B cell (primary cell): ENCODE measurements at places on chromosomes 5 and 9. TPM values are rescaled to one million over a fixed set of nuclear protein-coding genes. Genes with fewer than 3 reads are reported as not detected.

- H3K36me3 ChIP-seq: no peaks in the 10 kb centered on the region
- no peak overlapping the region for H3K4me3 ChIP-seq
- DNase-seq: no peak
- no peaks in the 10 kb centered on the region for H3K4me1 ChIP-seq
- no peaks in the 10 kb centered on the region for H3K27me3 ChIP-seq
- H3K27ac ChIP-seq: no peak overlapping the region
Observed at GRCh38 chr5:61866930-61867329, 439.1 kb upstream of the KIF2A start.

GRCh38 chr9:78074385-78075291, 43.0 kb upstream of the GNAQ start:
- DNase-seq: no peak
- peaks cover 5% of the 10 kb centered on the region for H3K27me3 ChIP-seq
- no peak overlapping the region for H3K27ac ChIP-seq

DNA sequence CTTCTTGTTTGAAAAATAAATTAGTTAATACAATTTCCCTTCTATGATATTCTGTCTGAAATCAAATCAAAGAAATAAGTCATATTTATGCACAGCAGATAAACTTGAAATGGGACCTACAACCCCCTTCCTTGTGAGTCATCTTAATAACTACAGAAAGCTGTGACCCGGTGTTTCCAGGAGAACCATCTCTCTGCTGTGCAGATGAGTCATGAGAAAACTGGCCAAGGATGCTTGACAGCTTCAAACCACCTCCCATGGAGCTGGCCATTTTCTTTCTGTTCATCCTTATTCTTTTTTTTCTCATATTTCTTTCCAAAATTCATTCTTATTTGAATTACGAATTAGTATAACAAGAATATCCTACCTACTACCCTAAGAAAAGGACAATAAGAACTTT, 43.4 kb upstream of the NR4A3 start:
- no peaks in the 10 kb centered on the region for H3K36me3 ChIP-seq
- H3K27ac ChIP-seq: no peak overlapping the region
- no peaks in the 10 kb centered on the region for H3K27me3 ChIP-seq
- H3K4me3 ChIP-seq: no peak overlapping the region

- H3K36me3 ChIP-seq: peaks cover 21% of the 10 kb centered on the region
- no peaks in the 10 kb centered on the region for H3K27me3 ChIP-seq
- no peak overlapping the region for H3K4me3 ChIP-seq
- no peak for DNase-seq
Observed at GRCh38 chr5:123571927-123572326, 60.0 kb downstream of the CSNK1G3 start.

The GABRA1 gene
- not detected in 2 replicates for polyA plus RNA-seq

The ACER2 gene
- 1.1 and 1.8 TPM in 2 replicates for polyA plus RNA-seq

DNA sequence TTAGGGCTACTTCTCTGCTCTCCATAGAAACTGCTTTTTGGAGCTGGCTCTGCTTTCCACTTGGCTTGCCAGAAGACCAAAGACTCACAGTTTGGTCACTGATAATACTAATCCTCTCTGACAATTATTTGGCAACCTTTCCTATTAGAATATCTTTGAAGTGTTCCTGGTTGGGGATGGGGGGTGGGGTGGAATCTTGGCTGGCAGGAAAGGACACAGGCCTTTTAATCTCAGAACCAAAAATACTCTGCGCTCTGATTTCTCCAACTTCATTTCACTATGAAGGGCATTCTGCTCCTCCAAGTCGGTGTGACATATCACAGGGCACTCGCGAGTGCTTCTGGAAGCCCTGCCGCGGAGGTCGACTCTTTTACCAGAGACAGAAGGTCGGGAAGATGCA, 1329.0 kb upstream of the WWC1 start:
- H3K27me3 ChIP-seq: no peaks in the 10 kb centered on the region
- no peaks in the 10 kb centered on the region for H3K36me3 ChIP-seq
- no peak for DNase-seq
- H3K4me1 ChIP-seq: no peaks in the 10 kb centered on the region
- H3K4me3 ChIP-seq: no peak overlapping the region
- no peak overlapping the region for H3K27ac ChIP-seq

DNA sequence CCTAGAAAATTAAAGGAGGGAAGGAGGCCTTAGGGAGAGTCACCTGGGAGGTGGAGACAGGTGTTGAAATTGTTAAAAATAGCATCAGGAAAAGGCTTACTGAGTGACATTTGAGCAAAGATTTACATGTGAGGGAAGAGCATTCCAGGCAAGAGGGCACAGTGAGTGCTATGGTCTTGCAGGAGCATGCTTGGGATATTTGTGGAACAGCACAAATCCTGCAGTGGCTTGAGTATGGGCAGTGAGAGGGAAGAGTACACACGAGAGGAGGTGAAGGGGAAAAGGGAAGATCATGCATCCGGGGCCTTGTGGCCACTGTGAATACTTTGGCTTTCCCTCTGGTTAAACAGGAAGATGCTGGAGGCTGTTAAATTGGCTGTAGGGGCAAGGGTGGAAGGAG, 36.6 kb downstream of the ACER2 start:
- no peak overlapping the region for H3K4me3 ChIP-seq
- H3K4me1 ChIP-seq: peaks cover 19% of the 10 kb centered on the region
- H3K27me3 ChIP-seq: no peaks in the 10 kb centered on the region
- no peak overlapping the region for H3K27ac ChIP-seq
- no peaks in the 10 kb centered on the region for H3K36me3 ChIP-seq

DNA sequence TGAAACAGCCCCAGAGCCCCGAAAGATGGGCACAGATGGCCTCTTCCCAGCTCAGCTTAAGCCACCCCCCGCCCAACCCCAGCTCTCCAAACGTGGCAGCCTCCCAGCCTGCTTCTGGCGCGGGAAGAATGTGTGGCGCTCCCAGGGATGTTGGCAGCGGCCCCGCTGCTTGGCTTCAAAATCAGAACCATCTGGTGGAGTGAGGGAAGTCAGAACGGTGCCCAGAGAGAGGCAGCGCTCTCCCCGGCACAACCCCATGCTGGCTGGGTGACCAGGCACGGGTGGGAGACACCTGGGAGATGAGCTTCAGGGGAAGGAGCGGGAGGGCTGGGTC, 72.7 kb upstream of the ORM1 start:
- no peaks in the 10 kb centered on the region for H3K4me1 ChIP-seq
- H3K27ac ChIP-seq: no peak overlapping the region
- H3K4me3 ChIP-seq: no peak overlapping the region
- no peaks in the 10 kb centered on the region for H3K27me3 ChIP-seq

The ANKRD34B gene
- polyA plus RNA-seq: not detected in 2 replicates

The F2RL1 gene
- 0.04 TPM in 2 replicates for polyA plus RNA-seq

GRCh38 chr9:106816524-106816923, 46.4 kb upstream of the ZNF462 start:
- no peaks in the 10 kb centered on the region for H3K4me1 ChIP-seq
- no peak overlapping the region for H3K27ac ChIP-seq
- H3K27me3 ChIP-seq: no peaks in the 10 kb centered on the region
- no peak for DNase-seq

The ZCCHC9 gene
- 8.8 and 10.2 TPM in 2 replicates for polyA plus RNA-seq

GRCh38 chr5:121251954-121252353, 599.7 kb upstream of the FTMT start:
- H3K4me1 ChIP-seq: no peaks in the 10 kb centered on the region
- no peaks in the 10 kb centered on the region for H3K36me3 ChIP-seq
- H3K27me3 ChIP-seq: no peaks in the 10 kb centered on the region
- no peak for DNase-seq

- H3K27me3 ChIP-seq: no peaks in the 10 kb centered on the region
- no peak overlapping the region for H3K4me3 ChIP-seq
- no peak overlapping the region for H3K27ac ChIP-seq
Observed at GRCh38 chr5:99453196-99453595, 524.4 kb upstream of the CHD1 start.

The KIAA0825 gene
- 0.43 and 0.58 TPM in 2 replicates for polyA plus RNA-seq

The TRMT10B gene
- polyA plus RNA-seq: 15.7 and 18.1 TPM in 2 replicates

GRCh38 chr5:7324919-7325318, 71.0 kb upstream of the ADCY2 start:
- H3K36me3 ChIP-seq: no peaks in the 10 kb centered on the region
- no peak overlapping the region for H3K27ac ChIP-seq
- H3K27me3 ChIP-seq: no peaks in the 10 kb centered on the region
- no peak for DNase-seq
- no peaks in the 10 kb centered on the region for H3K4me1 ChIP-seq

The ORM1 gene
- polyA plus RNA-seq: 0.13 TPM in 1 of 2 replicates, not detected in the other

GRCh38 chr9:30915451-30915850, 1469.0 kb upstream of the ACO1 start:
- H3K4me1 ChIP-seq: no peaks in the 10 kb centered on the region
- no peaks in the 10 kb centered on the region for H3K27me3 ChIP-seq
- DNase-seq: no peak
- no peak overlapping the region for H3K27ac ChIP-seq

The FOXD4L5 gene
- polyA plus RNA-seq: not detected in 2 replicates

GRCh38 chr9:14311956-14312685, 1.8 kb downstream of the NFIB start:
- peaks cover 17% of the 10 kb centered on the region for H3K4me1 ChIP-seq
- H3K4me3 ChIP-seq: no peak overlapping the region
- no peaks in the 10 kb centered on the region for H3K36me3 ChIP-seq
- no peak overlapping the region for H3K27ac ChIP-seq
- DNase-seq: no peak

The MCC gene
- polyA plus RNA-seq: 0.09 and 0.13 TPM in 2 replicates

- no peaks in the 10 kb centered on the region for H3K4me1 ChIP-seq
- DNase-seq: no peak
- no peaks in the 10 kb centered on the region for H3K27me3 ChIP-seq
- H3K27ac ChIP-seq: no peak overlapping the region
- H3K4me3 ChIP-seq: no peak overlapping the region
- no peaks in the 10 kb centered on the region for H3K36me3 ChIP-seq
Observed at GRCh38 chr9:9004810-9005209, 1205.2 kb upstream of the DMAC1 start.

The SLC22A4 gene
- polyA plus RNA-seq: 0.18 and 0.19 TPM in 2 replicates

GRCh38 chr9:101639311-101639710, 44.5 kb upstream of the PPP3R2 start:
- no peak for DNase-seq
- no peak overlapping the region for H3K27ac ChIP-seq
- H3K4me1 ChIP-seq: no peaks in the 10 kb centered on the region
- H3K36me3 ChIP-seq: no peaks in the 10 kb centered on the region

- no peaks in the 10 kb centered on the region for H3K36me3 ChIP-seq
- DNase-seq: peak; percentile 44
- H3K27ac ChIP-seq: no peak overlapping the region
- H3K27me3 ChIP-seq: no peaks in the 10 kb centered on the region
- H3K4me1 ChIP-seq: peaks cover 16% of the 10 kb centered on the region
- H3K4me3 ChIP-seq: no peak overlapping the region
Observed at GRCh38 chr5:143229896-143230675, 173.4 kb downstream of the NR3C1 start.

DNA sequence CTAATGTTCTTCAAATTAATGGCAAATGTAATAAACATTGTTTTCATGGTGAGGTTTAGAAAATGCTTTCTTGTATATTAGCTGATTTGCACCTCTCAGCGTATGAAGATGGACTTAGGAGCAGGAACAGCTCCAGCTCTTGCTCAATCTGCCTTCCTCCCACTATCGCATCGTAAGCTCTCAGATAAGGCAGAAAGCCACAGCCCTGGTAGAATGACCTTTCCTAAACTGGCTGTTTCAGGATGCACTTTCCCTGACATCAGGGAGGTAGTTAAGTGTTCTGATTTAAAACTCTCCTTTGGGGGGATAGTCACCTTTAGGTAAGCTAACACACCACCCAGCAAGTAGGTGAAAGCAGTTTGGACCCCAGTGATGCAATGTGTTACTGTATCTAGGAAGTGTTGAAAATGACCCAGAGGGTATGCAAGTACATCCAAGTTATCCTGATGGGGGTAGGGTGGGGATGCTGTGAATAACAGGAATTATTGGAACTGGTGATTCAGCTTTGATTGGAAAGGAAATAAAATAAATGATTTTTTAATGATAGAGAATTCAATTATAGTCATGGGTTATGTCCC, 72.3 kb downstream of the LMNB1 start:
- H3K36me3 ChIP-seq: no peaks in the 10 kb centered on the region
- H3K4me3 ChIP-seq: no peak overlapping the region
- no peaks in the 10 kb centered on the region for H3K27me3 ChIP-seq
- peaks cover 38% of the 10 kb centered on the region for H3K4me1 ChIP-seq
- no peak overlapping the region for H3K27ac ChIP-seq

DNA sequence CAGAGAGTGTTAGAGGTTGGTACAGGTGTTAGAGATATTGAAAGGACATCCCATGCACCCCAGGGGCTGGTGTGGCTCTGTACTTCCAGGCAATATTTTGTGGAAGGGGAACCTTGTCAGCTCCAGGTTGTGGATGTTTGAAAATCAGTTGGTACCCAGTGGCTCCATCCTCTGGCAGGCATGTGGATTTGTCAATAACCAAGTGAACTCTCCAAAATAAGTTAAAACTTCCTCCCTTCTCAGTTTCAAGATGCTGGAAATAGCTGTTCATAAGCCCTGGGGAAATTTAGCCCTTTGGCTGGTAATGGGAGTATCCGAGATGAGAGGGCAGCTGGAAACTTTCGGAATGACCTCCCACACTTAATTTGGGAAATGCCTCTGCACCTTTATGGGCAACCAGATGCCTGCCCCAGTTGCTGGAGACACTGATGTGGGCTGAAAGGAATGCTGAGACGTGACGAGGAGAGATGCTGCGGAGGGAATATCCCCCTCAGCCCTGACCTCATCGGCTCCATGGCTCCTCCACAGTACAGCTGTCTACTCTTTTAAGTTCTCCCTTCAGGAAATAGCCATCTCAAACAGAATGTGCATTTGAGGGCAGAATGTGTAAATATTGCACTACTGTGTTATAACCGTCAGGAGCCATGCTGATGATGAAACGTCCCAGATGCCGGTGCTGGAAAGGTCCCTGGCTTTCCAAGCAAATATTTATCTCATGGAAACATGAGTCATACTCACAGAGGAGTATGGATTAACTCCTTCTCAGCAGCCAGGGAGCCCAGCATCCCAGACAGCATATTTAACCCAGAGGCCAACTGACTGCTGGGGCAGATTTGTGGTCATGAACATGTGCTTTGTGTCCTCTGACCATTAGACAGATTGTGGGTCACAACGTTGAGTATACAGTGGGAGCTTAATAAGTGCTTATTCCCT, 29.5 kb downstream of the TGFBI start:
- DNase-seq: no peak
- H3K27ac ChIP-seq: no peak overlapping the region
- H3K36me3 ChIP-seq: no peaks in the 10 kb centered on the region
- H3K4me3 ChIP-seq: no peak overlapping the region
- no peaks in the 10 kb centered on the region for H3K4me1 ChIP-seq

DNA sequence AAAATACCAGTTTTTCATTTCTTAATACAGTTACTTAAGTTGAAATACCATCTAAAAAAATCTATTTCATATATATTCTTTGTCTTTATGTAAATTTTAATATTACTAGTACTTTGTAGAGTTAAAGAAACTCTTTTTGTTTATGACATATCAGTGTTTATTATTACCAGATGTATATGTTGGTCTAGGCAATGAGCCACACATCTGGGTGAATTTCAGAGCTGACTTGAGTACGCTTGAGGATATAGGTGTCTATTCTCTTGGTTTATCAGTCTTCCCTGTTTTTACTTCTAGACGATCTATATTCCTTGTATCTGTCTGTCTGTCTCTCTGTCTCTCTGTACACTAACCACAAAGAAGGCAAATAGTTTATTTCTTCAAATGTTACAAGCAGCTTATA, 2.9 kb downstream of the SMAD5 start:
- peaks cover 1% of the 10 kb centered on the region for H3K36me3 ChIP-seq
- H3K27ac ChIP-seq: no peak overlapping the region
- H3K27me3 ChIP-seq: no peaks in the 10 kb centered on the region
- no peak for DNase-seq
- H3K4me1 ChIP-seq: peaks cover 17% of the 10 kb centered on the region

- H3K36me3 ChIP-seq: no peaks in the 10 kb centered on the region
- no peaks in the 10 kb centered on the region for H3K4me1 ChIP-seq
- H3K27me3 ChIP-seq: no peaks in the 10 kb centered on the region
- H3K27ac ChIP-seq: no peak overlapping the region
- no peak for DNase-seq
- H3K4me3 ChIP-seq: no peak overlapping the region
Observed at GRCh38 chr5:12322042-12322441, 417.8 kb upstream of the CTNND2 start.
